GM04504 (cell line): ENCODE measurements at places on chromosomes 3 and 15.

- DNase-seq: no peak
Measured at GRCh38 chr15:53837263-53837662, 77.8 kb upstream of the WDR72 start.

GRCh38 chr3:196055683-196056270 is 26.1 kb downstream of the TFRC start:
- DNase-seq: no peak

DNA sequence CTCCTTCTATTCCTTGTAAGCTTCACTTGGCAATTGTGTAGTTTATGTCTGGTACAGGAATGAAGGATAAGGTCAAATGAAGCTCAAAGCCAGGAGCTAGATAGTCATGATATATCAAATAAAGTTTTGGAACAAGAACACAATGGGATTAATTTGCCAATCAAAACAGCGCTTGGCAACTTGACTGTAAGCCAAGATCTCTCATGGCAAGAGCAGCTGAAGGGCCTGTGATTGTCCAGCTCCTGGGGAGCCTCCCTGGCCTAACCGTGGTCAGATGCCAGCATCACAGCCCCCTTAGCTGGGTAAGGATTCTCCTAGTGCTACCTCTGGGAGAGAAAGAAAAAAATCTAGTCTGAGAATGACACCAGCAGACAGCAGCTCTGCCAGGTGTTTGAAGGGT is 97.2 kb downstream of the LIPC start:
- DNase-seq: no peak

DNA sequence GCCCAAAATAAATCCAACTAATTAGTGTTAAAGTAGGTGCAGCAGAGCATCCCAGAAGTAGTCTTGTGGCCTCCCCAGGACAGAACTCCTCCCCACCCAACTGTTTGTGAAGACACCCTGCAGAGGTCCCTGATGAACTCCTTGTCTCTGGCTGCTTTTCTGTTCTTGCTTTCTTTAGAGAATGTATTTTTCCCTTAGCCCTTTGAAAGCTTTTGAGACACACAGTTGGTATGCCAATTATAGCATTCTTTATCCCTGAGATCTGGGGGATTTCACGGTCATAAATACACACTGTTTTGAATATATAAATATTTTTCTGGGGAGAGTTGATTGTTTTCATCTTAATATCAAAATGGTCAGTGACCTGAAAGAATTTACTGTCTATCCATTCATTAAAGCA is 9.8 kb downstream of the TFG start:
- DNase-seq: no peak

GRCh38 chr3:166510382-166510781 is 673.2 kb upstream of the BCHE start:
- no peak for DNase-seq

DNA sequence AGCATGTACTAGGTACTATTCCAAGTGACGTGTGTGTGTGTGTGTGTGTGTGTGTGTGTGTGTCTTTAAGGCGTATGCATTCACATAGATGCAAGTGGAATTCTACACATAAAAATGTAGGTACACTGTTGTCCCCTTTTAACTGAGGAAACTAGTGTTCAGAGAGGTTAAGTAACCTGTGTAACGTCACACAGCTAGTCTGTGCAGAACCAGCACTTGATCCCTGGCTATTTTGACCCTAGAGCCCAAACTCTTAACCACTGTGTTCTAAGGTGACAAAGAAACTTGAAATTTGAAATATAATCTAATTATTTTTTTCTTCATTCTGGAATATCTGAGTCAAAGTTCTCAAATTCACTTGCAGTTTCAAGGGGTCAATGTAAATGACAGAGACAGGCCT is 73.8 kb downstream of the TAFA4 start:
- DNase-seq: no peak

- no peak for DNase-seq
Measured at GRCh38 chr15:35383506-35383905, 162.5 kb downstream of the DPH6 start.

DNA sequence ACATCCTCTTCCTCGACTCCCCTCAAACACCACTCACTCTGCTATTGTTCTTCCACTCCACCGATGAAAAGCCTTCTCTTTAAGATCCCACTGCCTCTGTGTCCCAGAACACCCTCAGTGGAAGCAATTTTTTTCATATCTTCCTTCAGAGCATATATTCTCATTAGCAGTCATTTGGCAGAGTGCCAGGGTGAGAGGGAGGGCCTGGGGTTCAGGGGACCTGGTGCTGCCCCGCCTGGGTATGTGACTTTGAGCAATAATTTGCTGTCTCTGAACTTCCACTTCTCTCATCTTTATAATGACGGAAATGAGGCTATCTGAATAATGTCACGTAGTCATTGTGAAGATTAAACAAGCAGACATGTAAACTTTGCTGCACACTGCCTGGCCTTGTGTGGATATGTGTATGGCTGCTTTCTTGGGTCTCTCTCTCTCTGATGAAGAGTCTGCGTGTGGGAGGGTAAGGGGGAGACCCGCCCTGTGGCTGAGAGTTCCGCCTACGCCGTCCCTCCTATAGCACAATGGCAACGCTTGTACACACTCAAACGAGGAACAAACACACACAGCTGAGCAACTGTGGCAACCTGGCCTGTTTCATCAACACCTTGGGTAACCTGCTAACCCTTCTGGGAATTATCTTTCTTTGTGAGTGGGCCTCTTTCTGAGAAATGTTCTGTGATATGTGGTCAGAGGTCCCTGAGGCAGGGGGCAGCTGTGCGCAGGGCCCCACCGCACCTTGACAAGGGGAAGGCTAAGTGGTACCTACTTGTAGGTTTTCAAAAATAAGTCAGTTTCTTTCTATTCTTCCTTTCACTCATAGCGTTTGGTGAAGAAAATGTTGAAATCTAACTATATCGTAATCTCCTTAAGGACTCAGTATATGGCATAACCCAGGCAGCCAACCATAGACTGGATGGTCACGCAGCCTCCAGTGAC is 369.8 kb downstream of the SV2B start:
- DNase-seq: no peak

GRCh38 chr3:40254891-40255290 is 54.6 kb upstream of the EIF1B start:
- DNase-seq: no peak

DNA sequence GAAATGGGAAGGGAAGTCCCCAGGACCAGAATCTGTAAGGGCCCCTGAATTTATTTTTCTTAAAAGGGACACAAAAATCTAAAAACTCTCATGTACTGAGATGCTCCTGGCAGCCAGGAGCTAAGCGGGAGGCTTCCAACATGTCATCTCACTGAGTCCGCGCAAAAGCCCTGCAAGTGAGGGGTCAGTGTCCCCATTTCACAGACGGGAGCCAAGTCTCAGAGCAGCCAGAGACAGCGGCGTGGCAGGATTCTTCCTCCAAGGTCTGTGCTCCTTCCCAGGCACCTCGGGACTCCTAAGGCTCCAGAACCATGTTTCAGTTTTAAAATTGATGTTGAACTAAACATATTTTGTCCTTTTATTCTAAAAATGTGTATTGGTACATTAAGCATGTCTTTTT is 114.8 kb downstream of the ADCY5 start:
- DNase-seq: no peak

DNA sequence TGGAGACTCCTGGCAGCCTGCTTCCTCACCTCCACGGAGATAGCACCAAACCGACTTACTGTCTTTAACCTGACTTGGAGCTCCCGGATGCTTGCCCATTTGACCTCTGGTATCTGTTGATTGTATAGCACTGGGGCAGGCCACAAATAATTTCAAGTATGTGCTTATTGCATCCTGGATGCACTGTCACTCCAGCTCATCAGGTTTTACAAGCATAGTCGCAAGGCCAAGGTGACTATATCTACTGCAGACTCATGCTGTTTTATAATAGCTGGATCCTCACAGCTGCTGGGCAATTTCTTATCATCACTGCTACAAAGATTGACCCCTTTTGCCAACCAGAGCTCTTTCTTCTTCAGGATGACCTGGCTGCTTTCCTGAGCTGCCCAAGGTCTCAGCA is 45.6 kb downstream of the PEX5L start:
- DNase-seq: no peak

GRCh38 chr3:104165866-104166265 is 1200.8 kb upstream of the ALCAM start:
- no peak for DNase-seq

DNA sequence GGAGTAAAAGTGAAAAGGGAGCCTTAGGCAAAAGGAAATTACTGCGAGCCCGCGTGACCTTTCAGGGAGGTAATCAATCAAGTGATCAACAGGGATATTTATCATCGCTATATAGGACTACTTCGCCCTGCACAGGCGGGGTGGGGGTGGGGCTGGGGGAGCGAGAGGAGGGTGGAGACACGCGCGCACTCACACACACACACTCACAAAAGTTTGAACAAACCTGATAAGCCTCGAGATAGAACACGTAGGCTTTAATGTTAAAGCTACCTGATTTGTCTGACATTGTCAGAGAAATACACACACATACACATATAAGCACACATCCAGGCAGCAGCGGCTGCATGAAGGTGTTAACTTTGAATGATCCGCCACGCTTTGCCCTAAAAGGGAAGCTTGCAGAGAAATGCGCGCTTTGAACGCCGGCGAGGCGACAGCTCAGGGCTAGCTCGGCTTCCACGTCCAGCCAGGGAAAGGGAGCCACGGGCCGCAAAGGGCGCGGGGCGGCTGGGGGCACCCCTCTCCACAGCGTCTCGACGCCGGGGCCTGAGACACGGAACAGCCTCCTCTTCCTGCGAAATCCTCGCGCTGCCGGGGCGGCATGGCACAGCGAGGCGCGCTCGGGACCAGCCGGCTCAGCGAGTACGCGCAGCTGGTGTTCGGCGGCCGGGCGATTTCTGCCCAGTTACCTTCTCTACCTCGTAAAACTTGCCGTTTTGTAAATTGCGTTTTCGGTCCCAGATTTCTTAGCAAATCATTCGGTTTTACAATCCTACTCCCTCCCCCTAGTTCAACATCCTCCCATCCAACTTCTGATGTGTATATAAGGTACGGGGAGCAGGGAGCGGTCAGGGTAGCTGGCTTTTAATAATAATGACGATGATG is 4.8 kb upstream of the MECOM start:
- no peak for DNase-seq

DNA sequence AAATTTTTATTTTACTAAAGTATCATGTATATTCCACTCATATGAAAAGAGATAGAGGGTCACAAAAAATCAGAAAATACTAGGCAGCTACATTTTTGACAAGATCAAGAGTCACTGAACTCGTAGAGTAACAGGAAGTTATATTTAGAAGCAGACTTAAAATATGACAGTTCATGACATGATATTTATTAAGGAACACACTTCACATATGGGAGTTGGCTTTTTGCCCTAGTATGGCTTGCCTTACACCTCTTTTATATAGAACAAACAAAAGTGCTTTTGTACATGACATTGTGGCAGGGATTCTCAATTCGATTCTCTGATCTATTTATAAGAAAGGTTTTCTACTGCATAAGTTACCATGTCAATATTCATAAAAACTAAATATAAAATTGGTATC is 80.1 kb upstream of the GBE1 start:
- no peak for DNase-seq

- no peak for DNase-seq
Measured at GRCh38 chr15:87348746-87349145, 907.8 kb downstream of the NTRK3 start.

DNA sequence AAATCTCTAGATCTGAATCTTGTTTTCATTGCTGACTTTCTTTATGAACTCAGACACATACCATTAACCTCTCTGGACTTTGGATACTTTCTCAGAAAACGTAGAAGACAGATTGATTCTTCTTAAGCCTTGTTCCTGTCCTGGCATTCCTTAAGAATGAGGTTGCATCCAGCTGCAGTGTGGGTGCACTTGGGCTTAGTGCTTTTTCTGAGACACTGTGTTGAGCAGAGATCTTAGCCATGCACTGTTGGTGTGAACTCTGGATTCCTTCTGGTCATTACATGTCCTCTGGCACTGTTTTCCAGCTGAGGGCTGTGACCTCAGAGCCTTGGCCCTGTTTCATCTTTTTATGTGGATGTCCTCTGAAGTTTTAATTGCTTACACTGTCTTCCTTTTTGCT is 428.3 kb downstream of the CNTN4 start:
- DNase-seq: no peak

GRCh38 chr3:185489462-185489861 is 9.4 kb downstream of the TMEM41A start:
- DNase-seq: no peak

DNA sequence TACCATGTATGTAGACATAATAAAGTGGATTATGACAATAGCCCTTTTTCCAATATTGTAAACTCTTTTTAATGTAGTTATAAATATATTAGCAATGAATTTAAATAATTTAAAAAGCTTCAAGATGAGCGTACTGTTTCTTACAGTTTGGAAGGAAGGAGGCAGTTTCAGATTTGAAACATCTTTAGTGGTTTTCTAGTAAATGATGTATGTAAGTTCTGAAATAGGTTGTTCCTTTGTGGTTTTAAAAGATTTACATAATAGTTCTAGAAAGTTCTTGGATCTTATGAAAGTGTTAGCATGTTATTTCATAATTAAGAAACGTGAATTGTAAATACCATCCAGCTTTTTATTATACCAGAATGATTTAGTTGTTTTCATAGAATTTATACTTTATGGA is 16.0 kb downstream of the DNAJC19 start:
- no peak for DNase-seq

DNA sequence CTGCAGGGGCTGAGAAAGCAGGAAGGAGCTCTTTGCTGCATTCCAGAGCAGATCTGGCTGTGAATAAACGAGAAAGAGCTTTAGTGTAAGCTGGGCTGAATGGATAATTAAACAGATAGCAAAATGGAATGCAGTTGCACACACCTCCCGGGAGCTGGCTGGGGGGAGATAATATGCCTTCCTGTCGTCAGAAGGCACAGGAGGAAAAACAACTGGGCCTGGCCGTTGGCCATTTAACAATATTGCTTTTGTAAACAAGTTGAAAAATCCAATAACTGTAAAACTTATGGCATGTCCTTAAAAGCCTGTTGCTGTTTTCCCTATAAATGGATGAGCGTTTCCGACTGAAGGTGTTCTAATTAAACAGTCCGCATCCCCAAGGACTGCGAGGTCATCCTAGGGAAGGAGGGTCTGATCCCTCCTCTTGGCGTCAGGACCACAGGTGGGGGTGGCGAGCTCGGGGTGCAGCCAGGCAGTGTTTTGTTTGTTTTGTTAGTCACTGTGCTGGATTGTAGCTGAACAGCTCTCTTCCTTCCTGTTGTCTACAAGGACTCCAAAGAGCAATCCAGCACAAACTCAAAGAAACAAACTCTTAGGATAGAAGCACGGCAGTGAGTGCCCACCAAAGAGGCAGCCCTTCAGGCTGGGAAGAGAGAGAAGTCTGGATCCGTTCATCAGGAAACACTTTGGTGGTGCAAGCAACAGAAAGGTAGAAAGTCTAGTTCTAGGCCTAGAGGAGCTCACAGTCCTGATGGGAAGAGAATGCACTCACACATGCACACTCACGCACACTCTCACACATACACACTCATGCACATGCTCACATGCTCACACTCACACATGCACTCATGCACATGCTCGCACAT is 133.4 kb upstream of the SMAD3 start:
- no peak for DNase-seq

- DNase-seq: no peak
Measured at GRCh38 chr3:37862219-37862902, 681 bp downstream of the CTDSPL start.

- DNase-seq: no peak
Measured at GRCh38 chr3:160314995-160315394, 84.0 kb downstream of the IFT80 start.
